ENCODE measurements at places on chromosomes 4 and X.

- no peak for DNase-seq
Measured at GRCh38 chr4:152696764-152697261, 17.0 kb upstream of the TMEM154 start.

DNA sequence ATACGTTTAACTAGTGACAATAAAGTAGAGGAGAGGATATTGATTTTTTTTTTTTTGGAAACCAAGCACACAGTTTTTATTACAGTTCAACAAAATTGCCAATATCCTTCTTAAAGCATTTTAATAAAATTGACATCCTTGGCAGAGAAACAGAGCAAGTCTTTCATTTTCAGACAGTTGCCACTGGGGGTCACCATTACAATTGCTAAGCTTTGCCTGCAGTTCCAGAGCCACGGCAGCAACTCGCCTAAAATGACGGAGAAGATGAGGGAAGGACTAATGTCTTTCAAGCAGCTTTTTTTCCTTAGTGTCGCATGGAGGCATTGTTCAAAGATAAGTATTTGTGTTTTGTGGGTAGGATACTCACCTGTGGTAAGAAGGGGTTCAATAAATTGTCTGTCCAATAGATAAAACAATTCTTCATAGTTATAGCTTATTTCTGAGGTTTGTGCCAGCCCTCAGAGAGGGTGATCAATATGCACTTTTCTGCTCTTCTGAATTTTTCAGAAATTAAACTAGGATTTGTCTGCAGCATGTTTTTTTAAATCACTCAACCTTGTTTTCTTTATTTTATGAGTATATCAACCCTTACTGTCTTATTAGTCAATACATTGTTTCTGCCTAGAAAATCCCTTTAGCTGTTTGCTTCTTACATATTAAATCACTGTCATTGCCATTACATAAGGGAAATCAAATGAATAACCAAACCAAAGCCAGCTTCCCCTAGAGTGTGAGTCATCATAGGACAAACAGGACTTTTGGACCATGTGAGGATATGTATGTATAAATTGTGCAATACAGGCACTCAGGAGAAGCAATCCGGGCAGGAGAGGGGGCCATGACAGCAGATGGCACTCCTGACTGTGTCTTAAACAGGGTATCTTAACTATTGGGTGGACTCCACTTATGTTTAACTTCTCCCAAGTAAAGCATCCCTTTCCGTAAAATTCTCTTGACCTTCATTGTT is 508.1 kb upstream of the ARX start:
- no peak for DNase-seq

DNA sequence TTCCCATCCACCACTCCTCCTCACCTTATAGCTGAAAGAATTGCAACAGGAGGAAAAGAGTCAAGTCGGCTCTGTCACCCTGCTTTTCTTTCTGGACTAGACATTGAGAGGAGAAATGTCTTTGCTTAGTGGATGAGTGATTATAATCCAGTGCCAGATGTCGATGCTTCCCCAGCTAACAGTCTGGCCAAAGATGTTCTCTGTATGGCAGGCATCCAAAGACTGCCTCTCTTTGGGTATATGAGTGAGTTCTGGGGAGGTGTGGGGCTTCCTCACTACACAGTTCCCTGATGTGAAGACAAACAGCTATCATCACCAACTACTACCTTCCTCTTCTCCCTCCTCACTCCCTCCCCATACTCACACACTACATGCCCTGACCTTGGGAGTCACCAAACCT is 90.9 kb downstream of the COMMD8 start:
- no peak for DNase-seq

GRCh38 chrX:41596596-41596995 is 92.2 kb upstream of the GPR34 start:
- no peak for DNase-seq

DNA sequence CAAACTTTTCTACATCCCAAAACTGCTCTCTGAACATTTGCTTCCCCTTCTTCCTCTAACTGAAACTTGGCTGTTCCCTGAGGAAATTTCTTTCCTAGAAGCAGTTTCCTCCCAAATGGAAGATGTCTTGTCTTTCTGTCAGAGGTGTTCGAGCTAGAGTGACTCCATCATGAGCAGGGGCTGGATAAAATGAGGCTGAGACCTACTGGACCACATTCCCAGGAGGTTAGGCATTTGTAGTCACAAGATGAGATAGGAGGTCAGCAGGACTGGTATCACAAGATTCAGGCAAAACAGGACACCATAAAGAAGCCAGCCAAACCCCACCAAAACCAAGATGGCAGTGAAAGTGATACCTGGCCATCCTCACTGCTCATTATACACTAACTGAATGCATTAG is 35.8 kb upstream of the PGRMC2 start:
- DNase-seq: no peak

GRCh38 chr4:56211202-56211601 is 176.1 kb downstream of the AASDH start:
- DNase-seq: no peak

- no peak for DNase-seq
Measured at GRCh38 chr4:152773339-152773738, 6.2 kb downstream of the TIGD4 start.

DNA sequence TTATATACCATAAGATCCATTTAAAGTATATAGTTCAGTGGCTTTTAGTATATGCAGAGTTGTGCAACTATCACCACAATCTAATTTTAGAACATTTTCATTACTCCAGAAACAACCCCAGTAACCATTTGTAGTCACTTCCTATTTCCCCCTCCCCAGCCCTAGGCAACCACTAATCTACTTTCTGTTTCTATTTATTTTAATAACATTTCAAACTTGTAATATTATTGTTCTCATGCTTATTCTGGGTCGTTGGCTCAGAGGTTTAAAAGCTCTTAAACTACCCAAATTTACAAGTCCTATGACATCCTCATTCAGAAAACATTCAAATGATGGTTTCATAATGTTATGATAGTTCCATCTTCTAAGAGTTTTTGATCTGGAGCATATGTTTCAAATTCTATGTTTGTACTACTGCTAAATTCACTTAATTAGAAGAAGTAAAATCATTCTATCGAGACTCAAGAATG is 18.4 kb downstream of the XIAP start:
- no peak for DNase-seq

DNA sequence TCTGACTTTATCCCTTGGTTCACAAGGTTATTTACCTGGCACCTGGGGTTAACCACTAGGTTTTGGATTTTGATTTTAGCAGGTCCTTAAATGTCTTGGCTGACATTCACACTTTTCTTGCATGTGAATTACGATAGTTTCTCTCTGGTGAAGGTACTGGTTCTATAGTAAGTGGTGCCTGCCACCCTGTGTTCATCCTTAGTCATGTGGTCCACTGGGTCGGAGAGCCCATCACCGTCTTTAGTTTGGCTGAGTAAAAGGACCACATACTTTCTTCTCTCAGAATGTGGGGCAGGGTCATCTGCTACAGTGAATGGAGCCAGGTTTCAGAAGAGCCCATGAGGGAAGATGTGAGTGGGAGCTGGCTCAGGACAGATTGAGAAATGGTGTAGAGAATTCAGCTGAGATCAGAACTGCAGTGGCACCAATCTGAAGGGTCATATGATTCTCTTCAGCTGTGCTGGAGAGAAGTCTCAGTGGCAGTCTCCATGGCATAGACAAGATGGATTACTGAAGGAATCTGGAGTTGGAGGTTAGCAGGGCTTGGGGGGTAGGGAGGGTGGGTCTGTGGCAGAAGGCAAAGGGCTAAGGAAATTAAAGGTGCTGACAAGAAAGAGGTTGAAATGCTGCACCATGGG is 310.4 kb downstream of the GPAT3 start:
- DNase-seq: no peak

- DNase-seq: no peak
Measured at GRCh38 chr4:12703036-12703435, 781.1 kb downstream of the RAB28 start.

DNA sequence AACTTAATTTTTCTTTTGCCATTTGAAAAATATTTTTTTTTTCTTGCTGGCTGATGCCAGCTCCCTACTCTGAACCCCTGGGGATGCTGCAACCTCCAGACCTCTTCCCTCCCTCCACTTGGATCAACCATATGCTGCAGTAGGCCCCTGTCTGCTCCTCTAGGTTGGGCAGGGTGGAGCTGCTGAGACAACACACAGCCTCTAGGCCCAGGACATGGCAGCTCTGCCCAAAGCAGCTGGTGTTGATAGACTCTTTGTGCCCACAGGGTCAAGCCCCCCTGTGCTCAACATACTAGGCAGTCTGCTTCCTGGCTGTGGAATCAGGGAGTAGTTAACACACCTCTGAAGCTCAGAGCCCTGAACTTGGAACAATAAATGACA is 19.9 kb upstream of the CLNK start:
- DNase-seq: no peak

- no peak for DNase-seq
Measured at GRCh38 chr4:156169011-156169410, 215.3 kb upstream of the CTSO start.

- no peak for DNase-seq
Measured at GRCh38 chrX:78514852-78515251, 144.3 kb downstream of the RTL3 start.
